ENCODE measurements at places on chromosomes 13 and 19.

DNA sequence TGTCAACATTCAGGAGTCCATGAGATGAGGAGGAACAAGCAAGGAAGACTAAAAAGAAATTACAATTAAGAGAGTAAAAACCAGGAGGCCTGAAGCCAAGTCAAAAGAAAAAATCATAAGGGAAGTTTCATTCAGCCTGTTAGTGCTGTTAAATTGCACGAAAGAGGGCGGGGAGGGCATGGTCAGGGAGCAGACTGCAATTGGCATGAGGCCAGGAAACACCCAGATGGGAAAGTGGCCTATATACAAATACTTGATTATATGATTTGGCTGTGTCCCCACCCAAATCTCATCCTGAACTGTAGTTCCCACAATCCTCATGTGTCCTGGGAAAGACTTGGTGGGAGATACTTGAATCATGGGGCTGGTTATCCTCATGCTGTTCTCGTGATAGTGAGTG lies 43.9 kb downstream of the TNFSF13B start:
- no peak for DNase-seq

GRCh38 chr13:22173610-22174009 lies 502.7 kb downstream of the FGF9 start:
- DNase-seq = no peak

GRCh38 chr13:88707646-88708045 lies 1036.5 kb downstream of the SLITRK5 start:
- no peak for DNase-seq

DNA sequence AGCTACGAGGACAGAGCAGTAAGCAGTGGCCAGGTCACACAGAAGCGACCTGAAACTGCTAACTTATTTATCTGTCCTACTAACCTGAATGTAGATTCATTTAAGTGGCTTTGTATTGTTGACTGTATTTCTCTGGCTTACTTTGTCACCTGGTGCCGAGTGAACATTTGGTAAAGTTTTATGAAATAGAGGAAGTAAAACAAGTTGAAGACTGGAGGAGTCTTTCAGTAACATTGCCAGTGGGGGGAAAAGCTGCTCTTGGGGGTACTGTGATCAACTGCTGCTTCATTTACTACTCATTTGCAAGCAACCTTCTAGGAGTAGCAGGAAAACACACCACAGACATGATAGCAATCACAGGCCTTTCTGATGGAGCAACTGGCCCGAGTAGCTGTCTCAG lies 615.0 kb downstream of the FGF9 start:
- DNase-seq = no peak

GRCh38 chr19:41861116-41861768 lies 1.2 kb downstream of the RPS19 start:
- no peak for DNase-seq

DNA sequence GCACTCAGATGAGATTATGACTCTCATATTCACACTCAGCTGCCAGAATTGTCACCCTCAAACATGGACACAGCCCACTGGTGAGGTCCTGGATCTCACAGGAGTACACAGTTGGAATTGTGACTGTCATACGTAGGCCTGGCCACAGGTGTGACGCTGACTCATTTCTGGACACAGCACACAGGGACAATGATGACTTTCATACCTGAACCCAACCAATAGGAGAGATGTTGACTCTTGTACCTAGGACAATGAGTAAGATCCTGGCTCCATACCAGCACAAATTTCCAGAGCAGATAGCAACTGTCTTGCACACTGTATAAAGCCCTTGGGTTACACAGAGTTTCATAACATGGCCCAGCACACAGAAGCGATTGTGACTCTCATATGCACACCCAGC lies 46.4 kb downstream of the ZNF85 start:
- no peak for DNase-seq

DNA sequence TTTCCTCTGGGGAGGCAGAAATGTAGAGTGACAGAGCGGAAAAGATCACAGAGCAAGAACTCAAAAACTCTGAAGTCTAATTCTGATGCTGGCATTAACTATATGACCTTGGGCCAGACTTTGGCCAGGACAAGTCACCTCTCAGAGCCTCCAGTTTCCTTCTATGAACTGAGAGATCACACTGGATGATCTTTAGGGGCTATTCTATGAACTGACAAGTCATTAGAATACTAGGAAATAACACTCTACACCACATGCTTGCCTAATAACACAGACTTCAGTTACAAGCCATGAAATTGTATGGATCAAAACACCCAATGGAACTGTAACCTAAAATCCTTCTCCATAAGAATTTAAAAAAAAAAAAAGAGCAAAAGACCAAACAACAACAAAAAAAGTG lies 16.9 kb downstream of the SLC25A30 start:
- DNase-seq = no peak

DNA sequence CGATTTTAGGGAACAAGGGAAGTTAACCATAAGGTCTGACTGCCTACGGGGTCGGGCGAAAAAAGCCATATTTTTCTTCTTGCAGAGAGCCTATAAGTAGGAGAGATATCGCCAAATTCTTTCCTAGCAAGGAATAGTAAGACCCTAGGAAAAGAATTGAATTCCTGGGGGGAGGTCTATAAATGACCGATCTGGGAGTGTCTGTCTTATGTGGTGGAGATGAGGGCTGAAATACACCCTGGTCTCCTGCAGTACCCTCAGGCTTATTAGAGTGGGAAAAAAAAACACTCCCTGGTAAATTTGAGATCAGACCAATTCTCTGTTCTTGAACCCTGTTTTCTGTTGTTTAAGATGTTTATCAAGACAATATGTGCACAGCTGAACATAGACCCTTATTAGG lies 447.5 kb upstream of the ATXN8OS start:
- DNase-seq = no peak

GRCh38 chr19:51572410-51572809 lies 1.3 kb downstream of the ZNF175 start:
- DNase-seq = no peak

DNA sequence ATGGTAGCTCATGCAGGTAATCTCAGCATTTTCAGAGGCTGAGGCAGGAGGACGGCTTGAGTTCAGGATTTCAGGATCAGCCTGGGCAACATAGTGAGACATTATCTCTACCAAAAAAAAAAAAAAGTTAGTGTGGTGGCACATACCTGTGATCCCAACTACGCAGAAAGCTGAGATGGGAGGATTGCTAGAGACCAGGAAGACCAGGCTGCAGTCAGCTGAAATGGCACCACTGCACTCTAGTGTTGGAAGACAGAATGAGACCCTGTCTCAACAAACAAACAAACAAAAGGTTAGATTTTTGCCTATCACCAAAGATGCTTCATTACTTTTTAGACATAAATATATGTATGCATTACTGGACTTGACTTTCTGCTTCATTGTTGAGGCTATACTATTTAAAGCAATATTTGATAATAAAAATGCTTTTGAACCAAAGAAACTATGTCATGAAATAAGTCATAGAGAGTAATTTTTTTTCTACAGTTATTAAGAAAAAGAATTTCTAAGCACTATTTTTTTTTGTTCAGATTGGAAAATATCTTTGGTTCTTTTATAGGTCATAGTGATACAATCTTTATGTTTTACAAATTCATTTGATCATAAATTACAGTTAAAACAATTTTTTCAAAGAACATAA lies 1180.1 kb upstream of the ATXN8OS start:
- DNase-seq = no peak
